G401 (cell line): ENCODE measurements at places on chromosomes 6 and 20. TPM values are rescaled to one million over a fixed set of nuclear protein-coding genes. Genes with fewer than 3 reads are reported as not detected.

Gene EYS
- not detected in 2 replicates for total RNA-seq

Gene JAG1
- 0.06 TPM in 1 of 2 replicates, not detected in the other for total RNA-seq

Gene DOK5
- total RNA-seq = 0.68 TPM in 1 of 2 replicates, not detected in the other

Gene KCNQ2
- total RNA-seq = 133 and 160 TPM in 2 replicates

Gene SLC22A16
- total RNA-seq = 0.12 and 2.0 TPM in 2 replicates

Gene CD93
- not detected in 2 replicates for total RNA-seq
